GM10248 (cell line): ENCODE measurements at places on chromosomes 4 and X.

GRCh38 chr4:23981328-23981727 lies 91.5 kb upstream of the PPARGC1A start:
- no peak for DNase-seq

DNA sequence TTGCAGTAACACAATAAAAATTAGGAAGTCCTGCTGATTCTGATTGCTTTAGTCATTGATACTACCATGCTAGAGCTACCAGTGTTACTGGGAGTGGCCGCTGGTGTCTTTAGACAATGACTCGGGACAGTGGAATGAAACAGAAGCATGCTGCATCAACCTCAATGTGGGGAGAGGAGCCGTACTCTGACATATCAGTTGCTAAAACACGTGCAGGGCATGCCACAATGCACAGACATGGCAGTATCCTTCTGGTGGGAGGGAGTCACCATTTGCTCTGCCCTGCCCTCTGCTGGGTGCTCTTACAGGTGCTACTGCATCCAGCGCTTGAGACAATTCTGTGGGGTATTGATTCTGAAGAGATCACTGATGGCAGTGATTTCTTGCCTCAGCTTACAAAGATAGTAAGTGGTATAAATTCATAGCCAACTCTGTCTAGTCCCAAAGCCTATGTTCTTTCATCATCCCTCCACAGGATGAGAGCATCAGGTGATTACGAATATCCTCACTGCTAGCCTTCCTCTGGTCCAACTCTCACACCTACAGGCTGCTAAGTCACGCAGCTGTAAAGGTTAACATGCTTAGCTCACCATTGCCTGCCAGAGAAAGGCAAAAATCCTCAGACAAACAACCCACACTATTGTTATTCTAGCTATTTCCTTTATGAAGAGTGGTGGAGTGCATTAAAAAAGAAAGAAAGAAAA lies 43.7 kb downstream of the NSG1 start:
- DNase-seq, result peak; percentile 58

DNA sequence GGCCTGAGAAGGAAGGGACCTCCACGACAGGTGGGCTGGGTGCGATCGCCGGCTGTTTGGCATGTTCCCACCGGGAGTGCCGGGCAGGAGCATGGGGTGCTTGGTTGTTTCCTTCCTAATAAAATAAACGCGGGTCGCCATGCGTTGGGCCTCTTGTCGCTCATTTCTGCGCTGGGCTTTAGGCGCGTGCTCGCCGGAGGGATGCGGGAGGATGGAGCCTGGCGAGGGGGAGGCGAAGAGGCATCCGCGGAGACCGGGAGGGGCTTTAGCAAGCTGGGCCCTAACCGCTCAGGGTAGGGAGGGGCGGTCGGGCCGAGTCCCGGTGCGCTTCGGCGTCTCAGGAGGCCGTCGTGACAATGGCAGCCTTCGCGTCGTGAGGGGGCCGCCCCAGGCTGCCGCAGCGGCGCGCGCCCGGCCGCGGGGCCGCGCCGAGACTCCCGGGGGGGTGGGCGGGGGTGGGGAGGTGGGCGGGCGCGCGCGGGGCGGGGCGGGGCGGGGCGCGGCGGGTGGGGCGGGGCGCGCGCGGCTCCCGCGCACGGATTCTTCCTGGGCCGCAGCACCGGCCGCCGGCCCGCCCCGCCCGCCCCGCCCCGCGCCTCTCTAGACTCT lies 476 bp upstream of the GDI1 start:
- peak; percentile 80 for DNase-seq

DNA sequence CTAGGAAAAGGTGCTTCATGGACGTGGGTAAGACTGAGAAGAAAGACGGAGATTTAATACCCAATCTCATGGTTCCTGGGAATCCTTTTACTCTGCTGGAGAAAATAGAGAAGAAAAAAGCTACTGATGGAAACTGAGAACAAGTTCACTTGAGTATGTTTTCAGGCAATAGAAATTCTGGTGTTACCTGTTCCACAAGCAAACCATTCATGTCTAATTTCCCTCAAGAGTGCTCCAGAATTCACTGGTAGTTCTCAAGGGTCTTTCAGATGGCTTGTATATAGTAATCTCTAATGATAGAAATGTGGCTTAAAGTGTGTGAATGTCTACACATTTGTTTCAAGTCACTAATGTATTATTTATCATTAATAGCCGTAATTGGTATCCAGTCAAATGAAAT lies 22.5 kb downstream of the SETD7 start:
- DNase-seq, result no peak

DNA sequence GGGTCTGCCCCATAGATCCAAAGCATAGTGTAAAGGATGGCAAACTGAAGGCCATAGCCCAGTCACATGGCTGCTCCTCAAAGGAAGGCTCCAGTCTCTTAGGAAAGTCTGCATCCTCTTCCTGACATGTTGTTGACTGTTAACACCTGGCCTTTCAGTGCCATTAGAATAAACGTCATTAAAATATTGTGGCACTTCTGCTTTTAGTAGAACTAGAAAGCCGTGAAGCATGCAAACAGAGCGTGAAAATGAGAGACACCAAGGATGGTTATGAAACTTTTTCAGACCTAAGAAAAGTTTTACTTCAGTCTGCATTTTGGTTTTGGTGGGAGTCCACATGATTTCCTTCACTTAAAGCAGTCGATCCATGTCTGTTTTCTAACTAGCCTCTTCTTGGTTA lies 41.1 kb upstream of the AFF2 start:
- peak; percentile 3 for DNase-seq

DNA sequence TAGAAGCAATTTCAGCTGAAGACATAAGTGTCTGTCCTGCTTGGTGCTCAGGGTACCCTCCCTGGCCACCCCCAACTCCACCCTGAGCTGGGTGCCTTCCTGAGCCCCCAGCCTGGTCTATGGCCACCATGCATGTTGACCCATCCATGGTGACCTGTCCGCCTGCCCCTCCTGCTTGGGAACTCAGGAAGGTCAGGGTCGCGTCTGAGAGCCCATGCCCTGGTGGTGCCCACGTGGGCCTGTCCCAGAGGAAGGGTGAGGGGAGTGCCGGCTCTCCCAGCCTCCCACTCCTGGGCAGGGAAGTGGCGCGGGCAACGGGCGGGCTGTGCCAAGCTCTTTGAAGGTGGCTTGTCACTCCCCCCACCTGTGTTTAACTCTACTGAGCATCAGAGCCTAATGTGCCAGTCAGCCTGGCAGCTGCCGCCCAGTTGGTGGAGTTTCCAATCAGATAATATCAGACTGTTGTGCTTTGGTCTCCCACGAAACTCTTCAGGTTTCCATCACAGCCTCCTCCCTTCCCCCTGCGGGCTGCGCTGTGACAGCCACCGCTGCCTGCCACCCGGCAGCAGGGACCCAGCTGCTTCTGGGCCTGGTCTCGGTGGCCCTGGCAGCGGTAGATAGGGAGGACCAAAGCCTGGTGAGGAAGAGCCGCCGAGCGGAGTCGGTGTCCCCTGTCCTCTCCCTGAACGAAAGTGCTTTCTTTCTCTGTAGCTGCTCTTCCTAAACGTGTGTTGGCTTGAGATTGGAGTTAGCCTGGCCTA lies 4.8 kb downstream of the SH3BP2 start:
- DNase-seq, result no peak
